ENCODE measurements at places on chromosomes 11 and 22. TPM values are rescaled to one million over a fixed set of nuclear protein-coding genes. Genes with fewer than 3 reads are reported as not detected.

- no peak for DNase-seq
These were observed 74.0 kb upstream of the TTC12 start for GRCh38 chr11:113240389-113240788.

GRCh38 chr11:76668362-76669155 is 2.0 kb downstream of the LRRC32 start:
- no peak for DNase-seq

DNA sequence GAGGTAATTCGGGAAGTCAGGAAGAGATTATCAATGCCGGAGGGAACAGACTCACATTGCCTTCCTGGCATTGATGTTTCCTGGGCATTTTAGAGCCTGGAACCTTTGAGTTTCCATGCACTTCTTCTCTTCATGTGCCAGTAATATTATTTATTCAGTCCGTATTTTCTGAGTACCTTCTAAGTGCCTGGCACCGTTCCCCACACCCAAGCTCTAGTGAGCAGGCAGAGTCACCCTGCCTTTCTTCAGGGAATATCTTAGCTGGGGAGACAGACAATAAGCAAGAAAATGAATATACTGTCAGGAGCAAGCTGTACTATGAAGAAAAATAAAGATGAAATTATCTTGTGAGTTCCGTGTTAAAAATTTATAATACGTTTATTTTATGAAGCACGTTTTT is 136.2 kb upstream of the SEZ6L start:
- no peak for DNase-seq

- no peak for DNase-seq
These were observed 283.8 kb downstream of the CADM1 start for GRCh38 chr11:115220423-115220822.

DNA sequence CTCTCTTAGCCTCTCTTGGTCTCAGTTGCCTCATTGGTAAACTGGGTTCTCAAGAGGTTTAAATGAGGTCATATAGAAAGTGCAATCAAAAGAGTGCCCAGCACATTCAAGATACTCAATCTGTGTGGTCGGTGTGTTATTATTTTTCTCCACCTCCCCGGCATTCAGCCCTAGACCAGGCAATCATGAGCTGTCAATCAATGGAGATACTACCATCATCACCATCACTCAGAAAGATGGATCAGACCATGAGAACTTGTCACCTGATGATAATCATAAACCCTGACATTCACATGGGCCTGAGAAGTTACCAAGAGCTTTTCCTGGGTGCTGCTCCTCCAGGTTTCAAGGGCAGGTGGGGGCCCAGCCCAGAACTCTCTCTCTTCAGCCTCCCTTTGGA is 166.1 kb downstream of the MN1 start:
- DNase-seq, result no peak

GRCh38 chr11:88455974-88456373 is 118.4 kb upstream of the CTSC start:
- DNase-seq, result no peak

The APOL4 gene
- total RNA-seq, result 4.7 TPM

The CRY2 gene
- total RNA-seq, result 62.2 TPM

The AQP11 gene
- 0.69 TPM for total RNA-seq

All from left ventricle myocardium inferior (tissue), 1 donor.